T47D (cell line): ENCODE measurements at places on chromosomes 16 and 17.

- no peak for DNase-seq
Observed at GRCh38 chr16:85686912-85687591, 1.7 kb downstream of the GINS2 start.

DNA sequence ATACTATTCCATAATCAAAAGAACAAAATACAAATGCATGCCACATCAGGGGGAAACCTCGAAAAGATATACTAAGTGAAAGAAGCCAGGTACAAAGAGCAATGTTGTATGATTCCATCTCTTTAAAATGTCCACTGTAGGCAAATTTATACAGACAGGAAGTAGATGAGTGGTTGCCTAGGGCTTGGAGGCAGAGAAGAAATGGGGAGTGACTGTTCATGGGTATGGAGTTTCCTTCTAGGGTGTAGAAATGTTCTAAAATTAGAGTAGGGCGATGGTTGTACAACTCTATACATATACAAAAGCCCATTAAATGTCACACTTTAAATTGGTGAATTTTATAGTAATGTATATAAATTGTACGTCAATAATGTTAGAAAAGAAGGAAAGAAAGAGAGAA, 128.1 kb downstream of the MAF start:
- DNase-seq: no peak

DNA sequence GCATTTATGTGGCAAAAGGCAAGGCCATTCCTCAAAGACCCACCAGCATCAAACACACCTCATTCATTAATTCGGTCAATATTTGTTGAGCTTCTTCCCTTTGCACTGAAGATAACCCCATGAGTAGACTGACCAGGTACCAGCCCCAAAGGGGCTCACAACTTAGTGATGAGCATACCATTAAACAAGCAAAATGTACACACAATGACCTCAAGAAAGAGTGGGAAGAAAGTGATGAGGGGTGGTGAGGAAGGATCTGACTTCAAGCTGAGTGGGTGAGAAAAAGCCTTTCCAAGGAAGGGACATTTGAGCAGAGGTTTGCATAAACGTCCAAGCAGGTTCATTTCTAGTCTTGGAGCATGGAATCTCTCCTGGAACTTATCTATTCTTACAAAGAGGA, 562.5 kb downstream of the TOX3 start:
- DNase-seq: no peak

- DNase-seq: no peak
Observed at GRCh38 chr16:55949518-55949917, 74.3 kb upstream of the CES5A start.

- DNase-seq: no peak
Observed at GRCh38 chr17:60090417-60090816, 11.7 kb upstream of the HEATR6 start.

DNA sequence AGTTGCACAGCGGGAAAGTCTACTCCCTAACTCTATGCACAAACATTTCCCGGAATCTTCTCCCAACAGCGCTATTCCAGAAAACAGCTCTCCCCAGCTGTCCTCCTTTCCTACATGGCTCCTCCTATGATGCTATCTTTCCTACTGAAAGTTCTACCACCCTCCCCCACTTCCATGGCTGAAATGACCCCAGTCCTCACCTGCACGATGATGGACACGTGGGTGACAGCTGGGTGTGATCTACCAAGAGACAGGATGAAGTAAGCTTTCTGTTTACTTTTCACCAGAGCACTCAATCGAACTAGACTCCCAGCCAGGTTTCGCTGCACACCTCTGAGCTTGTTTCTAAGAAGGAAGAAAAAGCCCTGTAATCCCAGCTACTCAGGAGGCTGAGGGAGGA, 10.7 kb downstream of the CTC1 start:
- DNase-seq: peak; percentile 87

GRCh38 chr16:58411736-58412614, 19.7 kb downstream of the GINS3 start:
- DNase-seq: peak; percentile 63
